MCF 10A (cell line): ENCODE measurements at places on chromosomes 13 and 19.

- H3K4me3 ChIP-seq: no peak overlapping the region
- H3K27me3 ChIP-seq: no peaks in the 10 kb centered on the region
- no peak for DNase-seq
- no peaks in the 10 kb centered on the region for H3K36me3 ChIP-seq
- no peak overlapping the region for H3K27ac ChIP-seq
Observed at GRCh38 chr19:20787786-20788185, 11.7 kb downstream of the ZNF66 start.

DNA sequence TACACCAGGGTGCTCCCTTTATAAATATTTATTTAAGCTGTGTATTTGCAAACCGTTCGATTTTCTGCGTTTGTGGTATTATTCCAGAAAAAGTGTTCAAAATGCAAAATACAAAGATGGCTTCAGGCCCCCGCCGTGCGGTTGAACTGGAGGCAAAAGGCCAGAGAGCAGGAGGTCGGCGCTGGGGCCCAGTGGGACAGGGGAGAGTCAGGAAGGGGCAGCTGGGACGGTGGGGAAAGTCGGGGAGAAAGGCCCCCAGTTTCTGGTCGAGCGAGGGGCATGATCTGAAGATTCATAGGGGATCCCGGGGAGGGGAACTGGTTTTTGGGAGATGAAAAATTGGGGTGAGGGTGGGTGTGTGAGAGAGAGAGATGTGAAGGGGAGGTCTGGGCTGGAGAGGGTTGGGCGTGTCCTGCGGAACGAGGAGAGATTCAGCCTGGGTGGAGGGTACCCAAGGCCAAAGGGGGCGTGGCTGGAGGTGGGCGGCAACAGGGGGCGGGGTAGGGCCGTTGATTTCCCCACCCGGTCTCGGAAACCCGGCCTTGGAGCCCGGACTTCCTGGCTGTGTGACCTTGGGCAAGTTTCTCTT is 678 bp downstream of the ISOC2 start:
- peak overlapping the region; percentile 83 for H3K27ac ChIP-seq
- peaks cover 16% of the 10 kb centered on the region for H3K36me3 ChIP-seq
- peaks cover 17% of the 10 kb centered on the region for H3K4me1 ChIP-seq
- H3K27me3 ChIP-seq: no peaks in the 10 kb centered on the region

- no peak for DNase-seq
- peaks cover 33% of the 10 kb centered on the region for H3K4me1 ChIP-seq
- no peaks in the 10 kb centered on the region for H3K27me3 ChIP-seq
- H3K4me3 ChIP-seq: peak overlapping the region; percentile 94
- peak overlapping the region; percentile 92 for H3K27ac ChIP-seq
- H3K36me3 ChIP-seq: peaks cover 66% of the 10 kb centered on the region
Observed at GRCh38 chr19:39410831-39411080, 1.7 kb upstream of the PLEKHG2 start.

GRCh38 chr19:39515551-39516191 is 732 bp downstream of the SELENOV start:
- peaks cover 44% of the 10 kb centered on the region for H3K27me3 ChIP-seq
- no peak for DNase-seq
- peak overlapping the region; percentile 1 for H3K4me3 ChIP-seq

DNA sequence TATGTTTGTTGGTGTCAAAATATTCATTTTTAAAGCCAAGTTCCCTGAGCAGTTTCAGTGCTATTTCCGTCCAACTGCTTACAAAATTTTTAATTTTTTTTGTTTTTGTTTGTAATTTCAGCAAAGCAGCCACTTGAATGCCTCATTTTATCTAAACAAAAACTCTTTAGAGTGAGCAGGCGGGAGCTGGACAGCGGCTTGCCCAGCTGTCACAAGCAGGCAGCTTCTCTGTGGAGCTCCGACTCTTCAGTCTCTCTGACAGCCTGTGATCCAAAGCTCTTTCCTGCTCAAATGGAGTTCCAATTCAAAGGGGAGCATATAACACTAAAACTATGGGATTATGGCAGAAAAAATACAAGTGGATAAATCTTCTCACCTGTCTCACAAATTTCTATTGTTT is 618.3 kb upstream of the PCDH20 start:
- no peak overlapping the region for H3K27ac ChIP-seq
- no peak for DNase-seq
- no peak overlapping the region for H3K4me3 ChIP-seq
- no peaks in the 10 kb centered on the region for H3K36me3 ChIP-seq
- H3K27me3 ChIP-seq: peaks cover 21% of the 10 kb centered on the region

DNA sequence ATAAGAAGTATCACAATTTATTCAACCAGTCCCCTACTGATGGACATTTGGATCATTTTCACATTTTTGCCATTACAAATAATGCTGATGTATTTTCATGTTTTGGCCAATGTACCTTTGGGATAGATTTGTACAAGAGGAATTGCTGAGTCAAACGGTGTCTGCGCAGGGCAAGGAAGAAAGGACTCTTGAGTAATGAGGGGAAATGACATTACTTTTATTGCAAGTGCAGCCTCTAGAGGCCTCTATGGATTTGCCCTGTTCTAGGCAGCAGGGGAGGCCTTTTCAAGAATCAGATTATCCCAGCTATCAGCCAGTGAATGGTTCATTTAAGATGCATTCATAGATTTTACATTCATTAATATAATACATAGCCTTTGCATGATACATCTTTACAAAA is 32.9 kb upstream of the GTF3A start:
- DNase-seq: no peak
- no peak overlapping the region for H3K27ac ChIP-seq
- no peaks in the 10 kb centered on the region for H3K4me1 ChIP-seq
- H3K27me3 ChIP-seq: no peaks in the 10 kb centered on the region

DNA sequence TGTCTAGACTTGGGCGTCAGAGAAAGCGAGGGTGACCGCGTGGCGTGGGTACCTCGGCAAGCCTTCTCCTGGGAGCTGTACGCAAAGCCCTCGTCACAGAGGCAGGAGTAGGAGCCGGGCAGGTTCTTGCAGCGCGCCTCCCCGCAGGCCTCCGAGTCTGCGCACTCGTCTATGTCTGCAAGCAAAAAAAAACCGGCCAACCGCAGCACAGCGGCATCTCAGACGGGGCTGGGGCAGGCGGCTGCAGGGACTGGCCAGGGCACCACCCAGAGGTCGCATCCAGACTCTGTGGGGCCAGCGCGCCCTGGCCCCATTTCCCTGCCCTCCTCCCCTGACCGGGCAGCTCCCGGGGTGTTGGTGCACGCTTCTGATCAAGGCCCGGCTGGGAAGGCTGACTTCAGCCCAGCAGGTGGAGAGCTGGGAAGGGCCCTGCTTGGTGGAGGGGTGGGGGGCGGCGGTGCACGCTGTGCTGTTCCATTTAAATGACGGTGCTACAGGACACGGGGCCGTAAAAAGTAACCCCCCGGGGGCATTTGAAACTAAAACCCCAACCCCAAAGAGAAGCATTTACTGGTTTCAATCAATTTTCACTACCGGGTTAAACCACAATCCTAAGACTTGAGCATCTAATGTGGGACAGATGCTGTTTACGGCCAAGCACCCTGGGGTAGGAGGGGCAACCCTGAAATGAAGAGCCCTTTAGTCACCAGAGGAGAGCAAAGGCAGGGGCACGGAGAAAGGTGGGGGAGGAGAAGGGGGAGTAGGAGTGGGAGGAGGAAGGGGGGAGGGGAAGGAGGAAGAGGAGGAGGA is 28.2 kb downstream of the GAS6 start:
- DNase-seq: no peak
- H3K4me3 ChIP-seq: no peak overlapping the region
- H3K36me3 ChIP-seq: peaks cover 56% of the 10 kb centered on the region
- no peak overlapping the region for H3K27ac ChIP-seq
- no peaks in the 10 kb centered on the region for H3K27me3 ChIP-seq
- H3K4me1 ChIP-seq: peaks cover 19% of the 10 kb centered on the region

DNA sequence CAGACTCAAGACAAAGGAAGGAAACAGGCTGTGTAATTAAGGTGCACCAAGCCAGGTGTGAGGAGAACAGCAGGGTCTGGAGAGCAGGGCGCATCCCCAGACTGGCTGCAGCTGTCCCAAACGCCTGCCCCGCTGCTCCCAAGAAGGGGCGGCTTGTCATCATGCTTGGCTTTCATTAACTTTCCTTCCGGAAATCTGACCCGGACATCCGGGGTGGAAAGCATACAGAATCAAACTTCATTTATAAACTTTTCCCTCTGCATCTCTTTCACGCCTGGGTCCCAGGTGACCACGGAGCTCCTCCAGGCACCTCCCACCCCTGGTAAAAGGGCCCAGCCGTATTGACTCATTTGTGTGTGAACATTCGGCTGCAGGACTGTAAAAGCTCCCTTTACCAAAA is 31.7 kb downstream of the TSHZ3 start:
- H3K36me3 ChIP-seq: peaks cover 7% of the 10 kb centered on the region
- no peak for DNase-seq
- H3K4me1 ChIP-seq: no peaks in the 10 kb centered on the region
- no peaks in the 10 kb centered on the region for H3K27me3 ChIP-seq
- no peak overlapping the region for H3K4me3 ChIP-seq
- H3K27ac ChIP-seq: no peak overlapping the region

GRCh38 chr13:40517486-40518480 is 148.7 kb downstream of the FOXO1 start:
- no peak overlapping the region for H3K4me3 ChIP-seq
- peaks cover 12% of the 10 kb centered on the region for H3K36me3 ChIP-seq
- no peak for DNase-seq
- no peaks in the 10 kb centered on the region for H3K27me3 ChIP-seq
- peak overlapping the region; percentile 40 for H3K27ac ChIP-seq

DNA sequence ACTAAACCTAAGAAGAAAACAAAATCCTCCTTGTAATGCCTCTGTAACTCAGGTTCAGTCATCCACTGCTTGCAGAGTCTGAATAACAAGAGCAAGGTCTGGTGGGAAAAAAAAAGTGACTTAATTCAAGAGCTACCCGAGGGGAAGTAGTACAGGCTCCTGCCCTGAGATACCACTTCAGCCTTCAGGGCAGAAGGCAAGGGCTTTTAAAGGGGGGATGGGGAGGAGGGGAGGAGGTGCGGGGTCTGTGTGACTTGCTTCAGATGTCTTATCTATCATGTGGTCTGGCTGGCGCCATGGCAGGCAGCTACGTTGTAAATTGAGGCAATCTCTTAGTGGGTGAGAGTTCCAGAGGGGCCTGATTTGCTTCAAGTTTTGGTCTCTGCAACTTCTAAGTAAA is 66.7 kb downstream of the LRRC63 start:
- H3K4me3 ChIP-seq: no peak overlapping the region
- peaks cover 3% of the 10 kb centered on the region for H3K36me3 ChIP-seq
- no peaks in the 10 kb centered on the region for H3K4me1 ChIP-seq
- peaks cover 24% of the 10 kb centered on the region for H3K27me3 ChIP-seq

GRCh38 chr19:17210296-17210695 is 4.9 kb upstream of the USE1 start:
- H3K36me3 ChIP-seq: peaks cover 29% of the 10 kb centered on the region
- no peak overlapping the region for H3K27ac ChIP-seq
- peaks cover 4% of the 10 kb centered on the region for H3K4me1 ChIP-seq
- H3K4me3 ChIP-seq: no peak overlapping the region
- no peak for DNase-seq
- no peaks in the 10 kb centered on the region for H3K27me3 ChIP-seq

- H3K27ac ChIP-seq: no peak overlapping the region
- H3K4me3 ChIP-seq: no peak overlapping the region
- peaks cover 10% of the 10 kb centered on the region for H3K4me1 ChIP-seq
- no peaks in the 10 kb centered on the region for H3K36me3 ChIP-seq
- DNase-seq: no peak
Observed at GRCh38 chr19:18610245-18610555, 2.5 kb upstream of the TMEM59L start.

DNA sequence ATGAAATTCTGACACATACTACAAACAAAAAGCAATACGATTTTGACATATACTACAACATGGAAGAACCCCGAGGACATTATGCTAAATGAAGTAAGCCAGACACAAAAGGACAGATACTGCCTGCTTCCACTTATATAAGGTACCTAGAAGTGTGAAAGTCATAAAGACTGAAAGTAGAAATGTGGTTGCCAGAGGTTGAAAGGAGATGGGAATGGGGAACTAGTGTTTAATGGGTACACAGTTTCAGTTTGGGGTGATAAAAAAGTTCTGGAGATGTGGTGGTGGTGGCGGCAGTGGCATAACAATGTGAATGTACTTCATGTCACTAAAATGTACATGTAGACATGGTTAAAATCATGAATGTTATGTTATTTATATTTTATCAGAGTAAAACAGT is 12.1 kb upstream of the NDFIP2 start:
- H3K27ac ChIP-seq: no peak overlapping the region
- H3K4me3 ChIP-seq: no peak overlapping the region
- no peaks in the 10 kb centered on the region for H3K27me3 ChIP-seq
- H3K4me1 ChIP-seq: no peaks in the 10 kb centered on the region

DNA sequence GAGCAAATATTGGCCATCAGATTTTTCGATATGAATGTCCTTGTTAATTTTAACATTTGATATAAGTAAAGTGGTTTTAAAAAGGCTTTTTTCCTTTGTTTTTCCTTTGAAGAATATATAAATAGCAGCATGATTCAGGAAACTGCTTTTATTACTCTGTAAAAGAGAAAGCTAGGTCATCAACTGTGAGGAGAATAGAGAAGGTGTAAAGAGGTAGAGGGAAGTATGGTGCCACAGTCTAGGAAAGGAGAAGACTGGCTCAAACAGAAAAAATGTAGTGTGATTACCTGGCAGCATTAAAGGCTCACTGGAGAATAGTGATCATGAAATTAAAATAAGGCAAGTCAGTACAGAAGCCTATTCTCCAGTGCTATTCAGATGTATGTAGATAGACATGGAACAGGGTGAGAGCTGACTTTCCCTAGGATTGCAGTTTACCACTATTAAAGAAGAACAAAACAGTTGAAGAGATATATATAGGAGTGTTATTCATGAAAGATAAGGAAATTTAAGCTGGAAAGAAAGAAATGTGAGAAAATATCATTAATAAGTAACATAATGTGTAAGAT is 1115.9 kb upstream of the PCDH9 start:
- H3K4me3 ChIP-seq: no peak overlapping the region
- H3K4me1 ChIP-seq: no peaks in the 10 kb centered on the region
- no peaks in the 10 kb centered on the region for H3K36me3 ChIP-seq
- no peak for DNase-seq
- H3K27me3 ChIP-seq: no peaks in the 10 kb centered on the region

- no peaks in the 10 kb centered on the region for H3K4me1 ChIP-seq
- H3K27ac ChIP-seq: no peak overlapping the region
- no peak overlapping the region for H3K4me3 ChIP-seq
Observed at GRCh38 chr13:54241719-54242118, 1213.1 kb downstream of the OLFM4 start.

GRCh38 chr19:1097810-1098176 is 2.6 kb upstream of the POLR2E start:
- H3K36me3 ChIP-seq: peaks cover 44% of the 10 kb centered on the region
- no peaks in the 10 kb centered on the region for H3K27me3 ChIP-seq
- H3K4me3 ChIP-seq: no peak overlapping the region
- peaks cover 30% of the 10 kb centered on the region for H3K4me1 ChIP-seq
- no peak for DNase-seq

- peak; percentile 38 for DNase-seq
- peak overlapping the region; percentile 99 for H3K4me3 ChIP-seq
- no peaks in the 10 kb centered on the region for H3K27me3 ChIP-seq
- peaks cover 7% of the 10 kb centered on the region for H3K4me1 ChIP-seq
Observed at GRCh38 chr19:1874554-1875185, 10.6 kb downstream of the ABHD17A start.

- H3K4me1 ChIP-seq: peaks cover 9% of the 10 kb centered on the region
- H3K4me3 ChIP-seq: no peak overlapping the region
- DNase-seq: no peak
- no peaks in the 10 kb centered on the region for H3K27me3 ChIP-seq
- no peaks in the 10 kb centered on the region for H3K36me3 ChIP-seq
Observed at GRCh38 chr13:41970022-41970421, 9.1 kb upstream of the VWA8 start.

GRCh38 chr13:97310809-97311436 is 88.8 kb downstream of the MBNL2 start:
- H3K27ac ChIP-seq: no peak overlapping the region
- H3K4me3 ChIP-seq: no peak overlapping the region
- peaks cover 23% of the 10 kb centered on the region for H3K4me1 ChIP-seq
- peaks cover 8% of the 10 kb centered on the region for H3K36me3 ChIP-seq
- no peaks in the 10 kb centered on the region for H3K27me3 ChIP-seq
